ENCODE measurements at places on chromosomes 6 and 20.

- DNase-seq = no peak
These were observed 90.4 kb upstream of the HIVEP1 start for GRCh38 chr6:11921751-11922150.

DNA sequence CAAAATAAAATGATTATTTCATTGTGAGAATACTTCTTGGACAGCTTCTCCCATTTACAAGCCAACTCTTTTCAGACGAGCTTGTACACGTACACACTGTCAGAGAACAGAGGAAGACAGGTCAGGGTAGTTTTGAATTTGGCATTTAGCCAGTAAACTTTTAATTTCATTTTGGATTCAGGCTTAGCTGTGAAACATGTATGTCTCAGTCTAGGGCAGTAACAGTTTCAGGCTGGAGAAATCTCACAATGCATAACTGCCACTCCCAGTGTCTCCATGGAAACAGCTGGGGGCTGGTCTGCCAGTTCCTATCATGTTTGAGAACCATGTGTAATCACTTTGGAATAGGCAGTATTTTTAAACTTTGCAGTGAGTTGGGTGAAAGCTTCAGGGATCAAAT lies 22.0 kb upstream of the QKI start:
- DNase-seq = no peak

GRCh38 chr6:82217018-82217586 lies 30.4 kb downstream of the IBTK start:
- no peak for DNase-seq

- no peak for DNase-seq
These were observed 174.8 kb downstream of the SASH1 start for GRCh38 chr6:148517470-148517869.

GRCh38 chr6:15916581-15916980 lies 212.3 kb upstream of the MYLIP start:
- DNase-seq = no peak

DNA sequence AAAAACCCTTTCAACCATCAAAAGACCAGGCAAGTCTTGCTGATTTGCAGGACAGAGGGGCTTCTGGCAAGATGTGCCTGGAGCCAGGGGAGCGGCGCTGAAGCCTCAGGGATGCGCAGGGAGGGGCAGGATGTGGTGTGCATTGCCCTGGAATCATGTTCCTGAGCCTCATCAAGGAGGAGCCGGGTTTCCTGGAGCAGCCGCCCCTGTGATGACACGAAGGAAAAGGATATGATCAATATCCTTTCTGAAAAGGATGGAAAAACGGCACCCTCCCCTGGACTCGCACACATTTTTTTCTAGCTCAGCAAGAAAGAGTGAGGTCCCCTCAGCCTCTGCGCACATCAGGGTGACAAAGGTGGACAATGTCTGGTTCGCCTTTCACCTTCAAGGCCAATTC lies 173.1 kb upstream of the SSTR4 start:
- DNase-seq = no peak

DNA sequence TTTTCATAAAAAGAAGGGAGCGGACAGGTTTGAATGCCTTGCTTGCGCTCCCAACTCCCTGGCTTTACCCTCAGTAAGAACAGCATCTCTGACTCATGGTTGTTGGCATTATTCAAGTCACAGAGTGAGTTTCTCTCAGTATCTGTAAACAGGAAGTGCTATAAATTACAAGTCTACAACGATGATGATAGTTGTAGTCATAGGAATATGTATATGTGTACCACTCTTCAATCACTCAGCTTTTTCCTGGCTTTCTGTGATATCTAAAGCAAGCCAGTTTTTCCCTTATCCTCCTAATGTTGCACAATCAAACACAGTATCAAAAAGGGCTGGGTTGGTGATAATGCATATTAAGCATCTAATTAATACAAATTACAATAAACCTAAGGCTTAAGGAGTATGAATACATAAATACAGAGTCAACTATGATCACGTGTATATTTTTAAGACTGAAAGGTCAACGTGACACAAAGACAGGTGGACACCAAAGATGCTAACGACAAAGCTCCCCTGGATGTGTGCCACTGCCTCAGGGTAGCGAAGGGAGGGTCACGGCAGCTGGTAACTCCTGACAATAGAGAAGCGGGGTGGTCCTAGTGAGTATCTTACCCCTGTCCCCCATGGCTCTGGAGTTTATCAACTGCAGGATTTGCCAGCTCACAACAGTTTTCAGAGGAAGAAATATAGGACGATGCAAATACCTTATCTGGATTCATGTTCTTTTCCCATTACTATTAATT lies 202.8 kb downstream of the BTBD9 start:
- DNase-seq = no peak

DNA sequence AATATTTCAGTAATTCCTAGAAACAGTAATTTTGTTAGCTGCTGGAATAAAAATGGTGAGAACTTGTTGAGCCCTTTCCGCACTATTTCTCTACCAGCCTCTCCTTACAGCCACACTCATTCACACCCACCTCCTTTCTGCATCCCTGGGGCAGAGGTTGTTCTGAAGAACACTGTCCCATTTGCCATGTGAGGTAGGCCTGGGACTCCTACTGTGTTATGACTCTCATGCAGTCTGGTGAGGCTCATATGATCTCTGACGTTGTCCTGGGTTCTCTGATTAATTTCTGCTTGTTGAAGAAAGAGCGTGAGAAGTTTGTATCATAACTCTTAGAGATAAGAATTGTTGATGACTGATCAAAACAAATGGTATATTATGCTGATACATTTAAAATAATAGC lies 4.1 kb upstream of the KCNQ5 start:
- no peak for DNase-seq

DNA sequence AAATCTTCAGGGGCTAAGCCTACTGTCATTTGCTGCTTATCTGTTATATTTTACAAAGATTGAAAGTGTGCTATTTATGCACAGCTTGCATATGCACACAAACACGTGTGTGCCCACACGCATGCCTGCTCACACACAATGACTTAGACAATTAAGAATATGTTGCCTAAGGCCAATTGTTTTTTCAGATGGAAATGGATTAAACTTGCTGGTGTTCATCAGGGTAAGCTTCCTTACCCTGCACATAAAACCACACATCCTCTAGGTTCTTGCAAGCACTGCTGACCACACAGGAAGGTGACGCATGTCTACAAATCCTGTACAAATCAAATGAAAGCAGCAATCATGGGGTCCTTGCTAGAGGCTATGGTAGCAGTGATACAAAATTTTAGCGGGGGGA lies 58.4 kb downstream of the GJA10 start:
- no peak for DNase-seq

GRCh38 chr20:11654766-11655165 lies 262.9 kb upstream of the BTBD3 start:
- DNase-seq = no peak
